Stimulated activated CD8-positive, alpha-beta memory T cell treated with anti-CD3 and anti-CD28 coated beads, Interleukin-4, amount 100 ng/mL, for 48 hours (primary cell): ENCODE measurements at places on chromosomes 11 and 22.

- no peak for DNase-seq
These were observed 2.4 kb downstream of the ASPHD2 start for GRCh38 chr22:26431261-26431995.

GRCh38 chr11:74397501-74398243 lies 561 bp downstream of the PGM2L1 start:
- peak; percentile 48 for DNase-seq

DNA sequence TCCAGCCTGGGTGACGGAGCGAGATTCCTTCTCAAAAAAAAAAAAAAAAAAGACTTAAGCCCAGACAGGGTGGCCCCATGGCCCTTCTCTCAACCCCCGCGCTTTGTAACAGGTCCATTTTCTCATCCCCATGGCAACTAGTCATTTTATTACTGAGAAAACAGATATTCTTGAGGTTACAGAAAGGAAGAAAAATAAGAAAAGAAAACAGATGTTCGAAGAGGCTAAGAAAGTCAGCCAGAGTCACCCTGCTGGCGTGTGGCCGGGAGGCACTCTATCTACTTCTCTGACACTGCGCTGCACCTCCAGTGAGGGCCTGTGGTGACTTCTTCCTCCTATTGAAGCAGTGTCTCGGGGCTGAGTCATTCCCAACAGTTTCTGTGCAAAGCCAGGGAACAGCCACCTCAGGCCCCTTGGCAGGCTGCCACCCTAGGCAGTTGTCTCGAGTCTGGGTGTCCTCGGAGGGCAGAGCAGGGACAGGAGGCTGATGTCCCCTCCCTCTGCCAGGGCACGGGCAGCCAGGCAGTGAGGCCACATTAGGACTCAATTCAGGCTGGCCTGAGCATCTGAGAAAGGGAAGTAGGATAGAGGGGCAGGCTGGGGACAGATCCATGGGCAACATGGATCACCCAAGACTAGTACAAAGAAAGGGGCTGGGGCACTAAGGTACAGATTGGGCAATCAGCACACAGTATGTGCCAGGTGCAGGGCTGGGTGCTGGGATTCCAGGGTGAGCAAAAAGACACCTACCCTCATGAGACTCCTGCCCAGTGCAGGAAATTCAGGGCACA lies 16.4 kb upstream of the SYVN1 start:
- peak; percentile 60 for DNase-seq

- no peak for DNase-seq
These were observed 3.2 kb upstream of the MS4A14 start for GRCh38 chr11:60393016-60393415.

DNA sequence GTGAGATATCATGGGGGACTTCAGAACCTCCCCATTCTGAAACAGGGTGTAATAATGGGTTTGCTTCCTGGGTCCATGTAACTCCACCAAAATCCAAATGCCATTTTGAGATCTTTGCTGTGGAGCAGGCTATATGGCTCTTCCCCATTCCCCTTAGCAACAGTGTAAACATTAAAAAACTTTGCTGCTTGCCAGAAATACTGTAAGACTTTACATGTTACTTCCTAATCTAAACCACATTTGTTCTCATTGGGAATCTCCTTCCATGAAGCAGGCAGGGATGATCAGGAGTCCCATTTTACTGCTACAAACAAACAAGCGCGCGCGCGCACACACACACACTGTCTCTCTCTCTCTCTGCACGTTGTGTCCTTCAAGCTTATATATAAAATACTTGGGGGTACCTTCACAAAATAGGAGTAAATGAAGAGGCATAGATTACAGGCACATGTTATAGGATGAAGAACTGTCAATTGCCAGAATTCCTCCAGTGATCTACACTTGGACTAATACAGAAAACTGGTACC lies 86.5 kb downstream of the ANO3 start:
- DNase-seq = no peak

DNA sequence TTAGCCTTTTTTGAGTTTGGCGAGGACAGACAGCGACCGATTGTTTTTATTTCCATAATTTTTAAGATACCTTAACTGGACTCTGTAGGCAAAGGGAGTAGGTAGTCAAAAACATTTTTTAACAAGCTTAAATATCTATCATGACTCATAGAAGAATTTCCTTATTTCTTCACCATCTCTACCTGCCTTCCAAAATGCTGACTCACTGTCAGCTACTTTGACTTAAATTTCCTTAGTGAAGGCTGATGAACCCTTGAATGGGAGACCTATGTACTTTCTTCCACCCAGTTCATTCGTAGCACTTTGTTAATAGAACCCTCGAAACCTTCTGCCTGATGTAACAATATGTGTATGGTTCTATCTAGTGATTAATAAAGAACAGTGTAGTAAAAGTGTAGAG lies 1.1 kb upstream of the MTMR2 start:
- DNase-seq = no peak

GRCh38 chr11:67024966-67025365 lies 2.0 kb downstream of the SYT12 start:
- no peak for DNase-seq

GRCh38 chr22:49645791-49646550 lies 181.7 kb downstream of the BRD1 start:
- no peak for DNase-seq

DNA sequence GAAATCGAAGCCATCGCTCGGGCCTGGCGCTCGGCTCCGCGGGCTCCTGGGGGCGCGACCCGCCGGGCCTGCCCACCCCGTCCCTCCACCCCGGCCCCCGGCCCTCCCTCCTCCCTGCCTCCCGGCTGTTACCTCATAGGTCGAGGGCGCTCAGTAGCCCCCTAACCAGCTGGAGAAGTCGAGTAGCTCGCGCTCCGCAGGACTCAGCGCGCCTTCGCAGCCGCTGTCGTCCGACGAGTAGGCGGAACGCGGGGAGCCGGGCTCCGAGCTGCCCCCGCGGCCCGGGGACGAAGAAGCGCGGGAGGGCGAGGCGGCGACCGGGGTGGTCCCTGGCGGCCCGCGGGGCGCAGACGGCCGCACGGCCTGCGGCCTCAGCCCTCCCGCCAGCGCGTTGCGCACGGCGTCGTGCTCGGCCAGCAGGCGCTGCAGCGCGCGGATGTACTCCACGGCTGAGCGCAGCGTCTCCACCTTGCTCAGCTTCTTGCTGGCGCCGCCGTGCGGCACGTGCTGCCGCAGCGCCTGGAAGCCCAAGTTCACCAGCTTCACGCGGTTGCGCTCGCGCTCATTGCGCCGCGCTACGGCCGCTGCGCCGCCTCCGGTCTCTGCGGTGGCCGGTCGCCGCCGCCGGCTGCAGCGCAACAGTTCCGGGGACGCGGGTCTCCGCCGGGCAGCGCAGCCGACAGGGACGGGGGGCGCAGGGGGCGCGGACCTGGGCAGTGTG lies 627 bp downstream of the ASCL2 start:
- peak; percentile 55 for DNase-seq

- DNase-seq = no peak
These were observed 9.7 kb upstream of the GCAT start for GRCh38 chr22:37797874-37798500.

DNA sequence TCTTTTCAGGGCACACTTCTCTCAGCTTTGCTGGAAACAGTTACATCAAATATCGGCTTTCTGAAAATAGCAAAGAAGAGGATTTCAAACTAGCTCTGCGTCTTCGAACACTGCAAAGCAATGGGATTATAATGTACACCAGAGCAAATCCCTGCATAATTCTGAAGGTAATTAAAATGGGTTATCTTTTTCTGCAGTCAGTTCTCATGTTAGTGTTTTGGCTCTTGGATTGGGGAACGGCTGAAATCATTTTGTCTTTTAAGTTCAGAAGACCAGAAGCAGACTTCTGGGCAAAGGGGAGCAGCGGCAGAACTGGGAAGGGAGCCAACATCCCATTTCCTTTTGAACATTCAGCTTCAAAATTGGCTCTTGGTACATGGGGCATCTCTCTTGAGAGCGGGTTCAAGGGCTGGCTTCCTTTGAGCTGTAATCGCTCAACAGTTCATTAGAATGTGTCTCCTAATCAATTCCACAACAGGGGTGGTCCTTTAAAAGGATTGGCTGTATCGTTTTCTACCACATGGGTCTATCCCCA lies 110.2 kb upstream of the MTNR1B start:
- no peak for DNase-seq

- no peak for DNase-seq
These were observed 460.9 kb upstream of the LRRC4C start for GRCh38 chr11:41920374-41920773.

- DNase-seq = no peak
These were observed 38.3 kb upstream of the MYH9 start for GRCh38 chr22:36425977-36426523.

- DNase-seq = no peak
These were observed 20.1 kb downstream of the KCNJ5 start for GRCh38 chr11:128911239-128911638.

DNA sequence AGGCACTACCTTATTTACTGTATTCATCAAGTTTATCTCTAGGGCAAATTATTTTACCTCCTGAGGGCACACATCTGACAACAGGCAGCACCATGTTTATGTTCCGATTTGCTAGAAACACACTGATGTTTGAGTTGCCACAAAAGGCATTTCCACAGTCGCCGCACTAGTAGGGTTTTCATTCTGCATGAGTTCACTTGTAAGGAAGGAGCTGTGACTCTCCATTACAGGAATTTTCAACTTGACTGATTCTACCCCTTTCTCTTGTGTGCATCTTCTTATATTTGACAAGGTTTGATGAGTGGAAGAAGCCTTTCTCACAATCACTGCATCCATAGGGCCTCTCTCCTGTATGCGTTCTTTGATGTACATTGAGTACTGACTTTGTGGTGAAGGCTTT lies 455.9 kb upstream of the CNTN5 start:
- DNase-seq = no peak
